Peyer's patch (tissue), 4 donors: ENCODE measurements at places on chromosomes 7 and 10. TPM values are rescaled to one million over a fixed set of nuclear protein-coding genes. Genes with fewer than 3 reads are reported as not detected.

DNA sequence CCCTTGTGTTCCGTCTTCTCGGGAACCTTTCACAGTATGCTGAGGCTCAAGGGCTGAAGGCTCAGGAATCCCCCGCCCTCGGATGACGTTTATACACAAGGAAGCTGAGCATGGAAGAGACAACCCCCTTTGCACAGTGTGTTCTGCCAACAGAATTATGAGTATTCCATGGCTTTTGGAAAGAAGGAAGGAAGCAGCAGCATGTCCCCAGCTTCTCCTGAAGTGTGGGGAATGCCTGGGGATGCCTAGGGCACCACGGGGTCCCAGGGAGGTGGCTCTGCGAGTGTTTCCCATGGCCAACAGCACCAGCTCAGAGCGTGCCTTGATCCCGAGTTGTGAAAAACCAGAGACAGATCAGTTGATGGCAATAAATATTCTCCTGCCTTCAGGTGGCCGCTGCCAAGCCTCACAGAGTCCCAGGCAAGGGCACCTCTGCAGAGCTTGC is 88.8 kb upstream of the DDC start:
- H3K27ac ChIP-seq: peak overlapping the region; percentile 68
- DNase-seq: no peak
- no peak overlapping the region for H3K4me3 ChIP-seq
- H3K36me3 ChIP-seq: no peaks in the 10 kb centered on the region
- H3K4me1 ChIP-seq: no peaks in the 10 kb centered on the region
- no peaks in the 10 kb centered on the region for H3K27me3 ChIP-seq

GRCh38 chr10:22285130-22285529 is 31.1 kb upstream of the COMMD3 start:
- H3K27ac ChIP-seq: no peak overlapping the region
- no peaks in the 10 kb centered on the region for H3K4me1 ChIP-seq
- no peaks in the 10 kb centered on the region for H3K36me3 ChIP-seq
- no peaks in the 10 kb centered on the region for H3K27me3 ChIP-seq
- DNase-seq: no peak

The EVX1 gene
- total RNA-seq: not detected

The ANKRD30A gene
- total RNA-seq: not detected

DNA sequence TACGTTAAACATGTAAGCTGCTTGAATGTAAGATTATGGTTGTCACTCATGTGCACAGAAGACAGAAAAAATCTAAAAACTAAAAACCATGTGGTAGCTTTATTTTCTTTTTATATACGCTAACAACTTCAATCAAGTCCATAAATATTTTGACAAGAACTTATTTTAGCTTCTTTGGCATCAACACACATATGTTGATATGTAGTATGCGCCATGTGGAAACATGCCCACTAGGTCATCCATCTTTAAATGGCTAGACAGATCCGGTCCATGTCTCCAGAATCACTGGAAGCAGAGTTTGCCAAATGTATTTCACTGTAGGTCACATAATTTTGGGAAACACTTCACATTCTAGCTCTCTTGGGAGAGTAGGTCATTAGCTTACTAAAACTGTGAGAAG is 261.5 kb upstream of the IMMP2L start:
- no peak overlapping the region for H3K27ac ChIP-seq
- H3K4me1 ChIP-seq: no peaks in the 10 kb centered on the region
- H3K27me3 ChIP-seq: no peaks in the 10 kb centered on the region
- DNase-seq: no peak
- H3K36me3 ChIP-seq: no peaks in the 10 kb centered on the region

DNA sequence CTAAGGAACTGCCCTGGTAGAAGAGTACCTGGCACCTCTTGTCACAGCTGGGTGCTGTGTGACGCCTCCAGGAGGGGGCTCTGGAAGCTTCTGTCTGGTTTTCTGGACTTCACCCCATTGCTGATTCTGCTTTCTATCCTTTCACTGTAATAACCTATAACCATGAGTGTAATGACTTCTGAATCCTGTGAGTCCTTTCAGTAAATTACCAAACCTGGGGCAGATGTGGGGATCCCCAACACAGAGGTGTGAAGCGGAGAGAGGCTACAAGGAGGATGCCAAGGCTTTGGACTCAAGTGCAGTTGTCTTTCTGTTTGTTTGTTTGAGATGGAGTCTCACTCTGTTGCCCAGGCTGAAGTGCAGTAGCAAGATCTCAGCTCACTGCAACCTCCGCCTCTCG is 143.7 kb downstream of the SFMBT2 start:
- H3K27me3 ChIP-seq: no peaks in the 10 kb centered on the region
- DNase-seq: no peak
- no peak overlapping the region for H3K4me3 ChIP-seq

- H3K4me3 ChIP-seq: no peak overlapping the region
- no peaks in the 10 kb centered on the region for H3K36me3 ChIP-seq
- H3K27me3 ChIP-seq: no peaks in the 10 kb centered on the region
These were observed 42.4 kb downstream of the C10orf120 start for GRCh38 chr10:122657255-122657654.

The SLC39A12 gene
- total RNA-seq: not detected

GRCh38 chr10:3427950-3428354 is 255.4 kb upstream of the PITRM1 start:
- no peaks in the 10 kb centered on the region for H3K27me3 ChIP-seq
- H3K4me1 ChIP-seq: peaks cover 21% of the 10 kb centered on the region
- no peaks in the 10 kb centered on the region for H3K36me3 ChIP-seq
- DNase-seq: no peak
- no peak overlapping the region for H3K27ac ChIP-seq
- no peak overlapping the region for H3K4me3 ChIP-seq

GRCh38 chr7:27750316-27750715 is 10.4 kb downstream of the TAX1BP1 start:
- H3K27me3 ChIP-seq: no peaks in the 10 kb centered on the region
- no peaks in the 10 kb centered on the region for H3K36me3 ChIP-seq
- peaks cover 15% of the 10 kb centered on the region for H3K4me1 ChIP-seq
- H3K4me3 ChIP-seq: no peak overlapping the region
